GM18507 (cell line): ENCODE measurements at places on chromosomes 12 and 14.

GRCh38 chr12:45638386-45638785 is 91.1 kb upstream of the ARID2 start:
- DNase-seq = no peak

DNA sequence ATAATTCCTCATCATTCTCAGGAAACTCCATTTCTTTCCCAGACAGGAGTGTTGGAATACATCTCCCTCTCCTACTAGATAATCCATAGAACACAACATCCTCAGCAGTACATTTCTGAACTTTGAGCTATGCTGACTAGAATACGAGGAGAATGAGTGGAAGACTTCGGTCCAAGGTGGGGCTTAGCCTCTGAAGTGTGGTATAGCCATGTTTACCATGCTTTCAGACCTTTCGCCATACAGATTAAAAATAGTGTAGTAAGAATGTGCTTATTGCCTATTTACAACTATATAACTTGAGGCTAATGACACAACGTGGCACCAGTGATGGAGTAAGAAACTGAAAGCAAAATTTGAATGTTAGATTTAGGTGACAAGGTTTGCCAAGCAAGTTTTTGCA is 184.5 kb upstream of the KRR1 start:
- DNase-seq = no peak

- DNase-seq = peak; percentile 7
These were observed 70.0 kb upstream of the VPS33A start for GRCh38 chr12:122336015-122336946.

GRCh38 chr12:108567406-108568337 is 5.3 kb downstream of the ISCU start:
- no peak for DNase-seq

DNA sequence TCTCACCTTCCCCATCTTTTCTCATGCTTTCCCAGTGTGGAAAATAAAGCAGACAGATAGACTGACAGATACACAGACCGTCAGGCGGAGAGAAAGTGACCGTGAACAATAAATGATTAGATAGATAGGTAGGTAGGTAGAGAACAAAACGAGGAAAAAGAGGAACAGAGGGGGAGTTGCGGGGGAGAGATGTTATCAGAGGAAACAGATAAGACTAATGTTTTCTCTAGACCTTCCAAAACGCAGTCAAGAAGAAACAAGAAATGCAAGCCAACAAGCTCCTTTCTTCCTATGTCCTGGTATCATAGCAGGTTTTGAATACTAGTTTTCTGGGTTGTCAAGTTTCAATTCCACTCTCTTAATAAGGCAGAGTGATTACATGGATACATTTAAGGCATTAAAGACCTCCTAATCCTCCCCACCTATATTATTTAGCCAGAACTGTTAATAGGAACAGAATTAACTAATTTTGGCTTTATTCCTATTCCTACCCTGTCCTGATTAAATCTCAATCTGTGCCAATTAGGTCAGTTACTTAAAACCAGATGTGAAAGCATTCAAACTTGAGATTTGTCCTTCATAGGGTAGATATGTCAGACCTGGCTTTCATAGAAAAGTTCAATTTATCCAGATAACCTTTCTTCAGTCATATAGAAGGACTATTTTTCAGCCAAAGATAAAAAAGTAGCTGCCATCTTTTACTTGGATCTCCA is 89.0 kb upstream of the PTPRR start:
- DNase-seq = no peak
